ENCODE measurements at places on chromosomes 16 and 17. TPM values are rescaled to one million over a fixed set of nuclear protein-coding genes. Genes with fewer than 3 reads are reported as not detected.
A peak's percentile ranks its signal among the peaks of the same experiment; 100 is the strongest.

DNA sequence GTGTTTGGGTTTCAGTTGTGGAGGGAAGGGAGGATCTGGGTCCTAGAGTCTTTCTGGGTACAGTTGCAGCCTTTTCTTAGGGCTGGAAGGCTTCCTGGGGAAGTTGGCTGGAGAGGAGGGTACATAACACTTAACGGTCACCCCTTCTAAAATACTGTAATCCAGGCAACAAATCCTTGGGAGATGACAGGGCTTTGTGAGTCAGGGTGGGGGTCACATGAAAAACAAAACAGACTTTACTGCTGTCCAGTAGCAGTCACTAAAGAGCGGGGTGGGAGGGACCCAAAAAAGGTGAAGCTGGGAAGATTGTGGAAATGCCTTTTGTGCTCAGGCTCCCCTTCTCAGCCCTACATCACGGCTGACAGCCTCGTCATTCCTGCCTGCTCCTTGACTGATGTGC lies 6.3 kb downstream of the SAP30BP start:
- peak; percentile 18 for DNase-seq

- DNase-seq = no peak
Measured at GRCh38 chr17:34254146-34254545, 939 bp upstream of the CCL2 start.

DNA sequence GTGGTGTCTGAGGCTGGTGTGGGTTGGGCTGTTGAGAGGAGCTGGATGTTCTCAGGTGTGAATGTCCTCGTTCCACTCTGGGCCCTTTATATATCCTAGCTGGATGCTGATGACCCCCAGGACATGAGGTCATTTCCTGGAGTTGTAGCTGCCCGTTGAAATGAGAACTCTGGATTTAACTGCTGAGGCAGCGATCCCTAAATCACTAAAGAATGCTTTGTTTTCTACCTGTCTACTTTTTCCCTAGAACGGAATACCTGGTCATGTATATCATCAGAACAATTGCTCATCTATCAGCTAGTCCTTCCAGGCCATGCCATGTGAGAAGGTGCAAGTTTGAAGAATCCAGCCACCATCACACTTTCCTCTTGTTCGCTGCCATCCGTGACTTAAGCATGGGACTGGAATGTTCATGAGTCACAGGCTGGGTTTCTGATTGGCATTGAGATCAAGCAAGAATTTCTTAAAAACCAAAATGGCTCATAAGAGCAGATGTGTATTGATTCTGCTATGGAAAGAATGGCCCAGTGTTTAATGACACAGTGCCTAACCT lies at the start of gene KRTAP2-3:
KRTAP2-3 (minus strand) TSS at position 63 of the 553 bp plus-strand sequence. CDS start 64 bp downstream, outside the sequence.
- no peak for DNase-seq

DNA sequence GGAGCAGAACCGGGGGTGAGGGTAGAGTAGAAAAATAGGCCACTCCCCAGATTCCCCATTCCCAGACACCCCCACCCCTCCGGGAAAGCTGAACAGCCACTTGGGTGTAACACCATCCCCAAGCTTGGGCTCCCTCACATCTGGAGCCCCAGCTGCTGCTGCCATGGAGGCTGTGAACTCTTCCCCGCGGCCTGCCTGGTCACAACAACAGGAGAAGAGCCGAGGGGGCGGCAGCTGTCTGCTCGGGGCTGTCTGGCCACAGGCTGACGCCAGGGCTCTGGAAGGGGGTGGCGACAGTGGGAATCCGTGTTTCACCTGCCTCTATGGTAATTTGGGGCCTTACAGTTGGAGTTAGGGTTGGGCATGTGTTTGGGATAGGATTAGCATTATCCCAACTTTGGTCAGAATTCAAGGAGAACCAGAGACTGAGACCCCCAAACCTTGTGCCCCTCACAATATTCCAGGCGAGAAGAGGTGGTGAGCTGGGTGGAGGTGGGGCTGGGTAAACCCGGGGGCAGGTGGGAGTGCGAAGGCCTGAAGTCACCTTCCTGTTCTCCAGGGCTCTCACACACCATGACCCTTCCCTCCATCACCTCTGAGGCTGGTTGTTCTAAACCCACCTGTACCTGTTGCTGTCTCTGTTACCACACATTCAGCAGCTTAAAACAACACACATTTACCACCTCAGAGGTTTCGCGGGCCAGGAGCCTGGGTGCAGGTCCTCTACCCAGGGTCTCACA lies 29.7 kb upstream of the NXPH3 start:
- no peak for DNase-seq

DNA sequence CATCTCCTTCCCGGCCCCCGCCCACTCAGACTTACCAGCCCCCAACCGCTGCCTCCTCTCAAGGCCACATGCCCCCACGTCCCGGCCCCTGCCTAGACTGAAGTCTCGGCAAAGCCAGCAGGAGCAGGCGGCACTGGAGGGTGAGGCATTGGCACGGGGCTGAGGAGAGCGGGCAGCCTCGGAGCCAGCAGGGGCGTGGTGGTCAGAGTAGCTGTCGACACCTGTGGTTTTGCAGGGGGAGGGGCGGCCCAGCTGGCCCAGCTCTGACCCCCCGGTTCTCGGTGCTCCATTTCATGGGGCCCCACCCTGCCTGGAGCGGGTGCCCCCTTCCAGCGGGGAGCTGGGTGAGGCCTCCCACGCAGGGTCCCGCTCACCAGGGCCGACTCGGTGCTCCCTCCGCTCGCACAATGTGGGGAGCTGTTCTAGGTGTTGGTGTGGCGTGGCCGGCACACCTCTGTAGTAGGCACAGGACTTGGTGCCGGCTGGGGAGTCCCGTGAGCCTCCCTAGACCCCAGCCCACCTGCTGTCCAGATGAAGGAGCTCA lies 4.7 kb downstream of the CDH15 start:
- no peak for DNase-seq

- no peak for DNase-seq
Measured at GRCh38 chr17:75487351-75488070, 27.8 kb downstream of the CASKIN2 start.

DNA sequence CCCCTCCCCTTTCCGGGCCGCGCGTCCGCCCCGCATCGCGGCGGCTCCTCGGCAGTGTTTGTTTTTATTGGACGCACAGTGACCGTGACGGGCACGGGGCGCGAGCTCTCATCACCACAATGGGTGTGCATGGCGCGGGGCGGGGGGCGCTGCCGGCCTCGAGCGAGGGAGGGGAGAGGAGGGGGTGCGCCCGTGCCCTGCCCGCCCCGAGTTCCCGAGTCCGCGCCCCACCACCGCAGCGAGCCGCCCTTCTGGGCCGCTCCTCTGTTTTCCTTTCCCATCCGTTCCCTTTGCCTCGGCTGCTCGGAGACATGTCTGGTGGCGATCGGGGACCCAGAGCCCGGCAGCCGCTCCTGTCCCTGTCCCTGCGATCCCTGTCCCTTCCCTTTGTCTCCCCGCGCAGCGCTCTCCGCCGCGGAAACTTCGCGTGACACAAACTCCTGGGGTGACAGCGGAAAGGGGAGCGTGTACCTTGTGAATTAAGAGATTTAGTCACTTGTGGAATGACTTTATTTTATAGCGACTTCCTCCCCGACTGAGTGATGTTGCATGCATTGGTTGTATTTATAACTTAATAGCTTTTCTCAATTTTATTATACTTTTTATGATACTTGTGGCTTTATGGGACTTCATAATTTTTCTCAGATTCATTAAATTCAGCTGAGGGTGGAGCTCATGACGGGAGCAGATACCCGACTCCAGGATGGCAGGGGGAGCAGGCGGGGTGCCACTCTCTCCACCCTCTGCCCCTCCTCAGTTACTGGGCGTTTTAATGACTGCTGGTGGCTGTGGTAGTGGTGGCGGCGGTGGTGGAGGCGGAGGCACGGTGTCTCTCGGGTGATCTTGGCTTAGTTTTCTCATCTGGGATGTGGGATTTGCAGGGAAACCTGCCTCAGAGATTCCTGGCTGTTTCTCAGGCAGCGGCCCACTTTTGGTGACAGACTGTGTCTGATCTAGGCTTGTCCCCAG lies 40.8 kb downstream of the MRM1 start:
- no peak for DNase-seq

- DNase-seq = peak; percentile 67
Measured at GRCh38 chr17:33234930-33235685, 58.0 kb downstream of the ASIC2 start.

DNA sequence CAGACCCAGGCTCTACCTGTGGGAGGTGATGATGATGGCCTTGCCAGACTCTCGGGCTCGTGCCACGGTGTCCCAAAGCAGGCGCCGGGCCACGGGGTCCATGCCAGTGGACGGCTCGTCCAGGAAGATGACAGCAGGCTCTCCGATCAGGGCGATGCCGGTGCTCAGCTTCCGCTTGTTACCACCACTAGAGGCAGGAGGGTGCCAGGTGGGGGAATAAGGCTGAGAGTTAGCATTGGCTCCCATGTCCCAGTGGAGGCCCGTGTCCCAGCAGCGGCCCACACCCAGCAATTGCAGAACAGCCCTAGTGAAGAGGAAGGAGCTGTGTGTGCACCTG lies 10.3 kb upstream of the RNPS1 start:
- DNase-seq = no peak

DNA sequence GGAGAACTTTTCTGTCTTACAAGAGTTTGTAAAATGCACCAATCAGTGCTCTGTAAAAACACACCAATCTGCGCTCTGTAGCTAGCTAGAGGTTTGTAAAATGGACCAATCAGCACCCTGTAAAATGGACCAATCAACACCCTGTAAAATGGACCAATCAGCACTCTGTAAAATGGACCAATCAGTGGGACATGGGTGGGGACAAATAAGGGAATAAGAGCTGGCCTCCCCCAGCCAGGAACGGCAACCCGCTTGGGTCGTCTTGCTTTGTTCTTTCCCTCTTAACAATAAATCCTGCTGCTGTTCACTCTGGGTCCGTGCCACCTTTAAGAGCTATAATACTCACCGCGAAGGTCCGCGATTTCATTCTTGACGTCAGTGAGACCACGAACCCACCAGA lies 18.5 kb upstream of the KCNG4 start:
- no peak for DNase-seq

DNA sequence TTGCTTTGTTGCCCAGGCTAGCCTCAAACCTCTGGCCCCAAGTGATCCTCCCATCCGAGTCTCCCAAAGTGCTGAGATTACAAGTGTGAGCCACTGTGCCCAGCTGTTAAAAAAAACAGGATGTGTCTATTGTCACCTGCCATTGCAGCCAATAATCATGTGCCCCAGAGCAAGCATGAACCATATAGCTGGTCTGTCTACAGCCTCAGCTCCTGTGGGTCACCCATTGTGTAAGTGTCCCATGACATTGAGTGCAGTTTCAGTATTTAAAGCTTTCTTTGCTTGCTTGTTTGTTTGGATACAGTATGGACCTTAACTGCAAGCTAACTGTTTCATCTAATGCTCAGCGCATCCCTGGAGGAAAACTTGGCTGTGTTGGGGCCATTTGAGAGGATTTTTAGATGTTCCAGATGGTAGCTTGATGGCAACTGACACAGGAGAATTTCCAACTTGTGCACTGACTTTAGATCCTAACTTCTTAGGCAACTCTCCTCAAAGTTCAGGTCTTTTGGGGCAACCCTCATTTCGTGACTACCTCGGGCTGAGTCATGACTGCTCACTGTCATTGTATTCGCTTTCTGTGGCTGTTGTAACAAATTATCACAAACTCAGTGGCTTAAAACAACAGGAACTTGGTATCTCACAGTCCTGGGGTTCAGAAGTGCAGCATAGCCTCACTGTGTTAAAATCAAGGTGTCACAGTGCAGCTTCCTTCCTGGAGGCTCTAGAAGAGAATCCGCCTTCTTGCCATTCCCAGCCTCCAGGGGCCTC lies 30.3 kb upstream of the ADORA2B start:
- DNase-seq = no peak

DNA sequence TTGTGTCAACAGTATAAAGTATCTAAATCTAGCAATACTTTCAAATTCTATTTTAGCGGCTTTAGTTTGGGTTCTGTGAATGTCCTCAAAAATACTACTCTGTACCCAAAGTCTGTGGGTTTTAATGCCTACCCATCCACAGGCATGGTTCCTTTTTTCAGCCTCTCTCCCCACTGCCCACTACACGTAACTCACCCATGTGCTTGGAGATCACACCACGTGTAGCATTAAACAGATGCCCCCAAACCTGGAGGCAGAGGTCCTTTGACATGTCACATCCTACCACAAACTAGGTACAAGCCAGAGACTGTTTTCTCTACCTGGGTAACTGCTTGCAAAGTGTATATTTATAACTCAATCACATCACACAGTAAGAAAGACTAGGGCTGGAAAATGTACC lies 5.4 kb downstream of the DYNC1LI2 start:
- DNase-seq = no peak

GRCh38 chr16:66480265-66481080 lies 53.4 kb downstream of the BEAN1 start:
- DNase-seq = peak; percentile 59

- DNase-seq = no peak
Measured at GRCh38 chr16:20833086-20833485, 26.8 kb downstream of the REXO5 start.

- DNase-seq = peak; percentile 70
Measured at GRCh38 chr16:610513-611381, 20.0 kb upstream of the WFIKKN1 start.

DNA sequence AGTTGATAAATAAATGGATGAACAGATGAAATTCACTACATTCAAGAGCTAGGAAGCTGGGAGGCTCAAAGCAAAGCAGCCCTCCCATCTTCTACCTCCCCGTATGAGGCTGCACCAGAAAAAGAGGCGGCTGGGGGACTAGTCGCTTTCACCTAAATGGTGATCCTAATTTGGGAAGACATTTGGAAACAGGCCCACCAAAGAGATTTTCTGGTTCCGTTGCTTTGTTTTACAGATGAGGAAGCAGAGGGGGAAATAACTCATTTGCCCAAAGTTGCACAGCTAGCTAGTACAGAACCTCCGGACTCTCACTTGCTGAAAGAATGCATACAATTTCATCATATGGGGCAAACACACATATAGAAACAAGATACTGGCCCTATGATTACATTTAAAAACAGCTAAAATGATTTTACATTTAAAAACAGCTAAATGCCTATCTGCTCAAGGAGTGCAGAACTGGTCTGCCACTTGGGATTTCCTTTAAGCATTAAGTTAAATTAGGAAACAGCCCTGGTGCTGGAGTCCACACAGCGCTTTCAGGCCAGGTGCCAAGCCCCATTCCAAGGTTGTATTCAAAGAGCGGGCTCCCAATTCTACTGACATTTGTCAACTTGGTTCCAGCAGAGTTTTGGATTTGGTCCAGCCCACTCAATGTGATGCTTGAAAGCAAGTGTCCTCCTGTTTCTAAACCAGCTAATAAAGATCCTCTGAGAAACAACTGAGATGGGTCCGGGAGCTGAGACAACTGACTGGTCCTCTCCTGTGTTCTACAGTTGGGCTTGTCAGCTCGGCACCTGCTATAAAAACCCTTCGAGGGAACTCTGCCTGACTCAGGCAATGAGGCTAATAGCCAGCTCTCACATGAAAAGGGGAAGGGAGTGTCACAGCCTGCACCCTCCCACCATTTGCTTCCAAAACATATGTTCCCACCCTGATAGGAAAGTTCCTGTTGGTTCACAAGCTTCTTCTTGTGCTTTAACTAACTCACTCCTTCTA lies 11.7 kb downstream of the ERN1 start:
- DNase-seq = no peak

The CRYM gene
- 0.53 TPM for total RNA-seq

The FOXN1 gene
- not detected for total RNA-seq

The MYL4 gene
- 3.9 TPM for total RNA-seq

The GFAP gene
- 9.2 TPM for total RNA-seq
